ENCODE measurements at places on chromosomes 7 and 10.

- DNase-seq, result no peak
These were observed 16.4 kb upstream of the PDZD8 start for GRCh38 chr10:117391436-117392205.

DNA sequence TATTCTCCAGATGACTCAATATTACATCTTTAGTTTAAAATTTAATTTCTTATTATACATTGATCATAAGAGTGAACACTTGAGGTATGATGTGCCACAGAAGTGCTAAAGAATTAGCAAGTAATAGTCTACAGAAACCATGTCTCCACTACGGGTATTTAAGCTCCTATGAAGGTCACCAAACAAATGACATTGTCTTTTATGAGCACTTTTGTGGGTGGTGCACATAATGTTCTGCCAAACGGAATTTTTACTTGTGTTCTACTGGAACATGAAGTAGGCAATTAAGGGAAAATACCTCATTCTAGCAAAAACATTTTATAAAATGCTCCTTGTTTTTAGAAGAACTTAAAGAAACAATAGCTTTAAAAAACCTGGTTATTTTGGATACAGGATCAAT lies 27.4 kb upstream of the CUBN start:
- DNase-seq, result no peak

DNA sequence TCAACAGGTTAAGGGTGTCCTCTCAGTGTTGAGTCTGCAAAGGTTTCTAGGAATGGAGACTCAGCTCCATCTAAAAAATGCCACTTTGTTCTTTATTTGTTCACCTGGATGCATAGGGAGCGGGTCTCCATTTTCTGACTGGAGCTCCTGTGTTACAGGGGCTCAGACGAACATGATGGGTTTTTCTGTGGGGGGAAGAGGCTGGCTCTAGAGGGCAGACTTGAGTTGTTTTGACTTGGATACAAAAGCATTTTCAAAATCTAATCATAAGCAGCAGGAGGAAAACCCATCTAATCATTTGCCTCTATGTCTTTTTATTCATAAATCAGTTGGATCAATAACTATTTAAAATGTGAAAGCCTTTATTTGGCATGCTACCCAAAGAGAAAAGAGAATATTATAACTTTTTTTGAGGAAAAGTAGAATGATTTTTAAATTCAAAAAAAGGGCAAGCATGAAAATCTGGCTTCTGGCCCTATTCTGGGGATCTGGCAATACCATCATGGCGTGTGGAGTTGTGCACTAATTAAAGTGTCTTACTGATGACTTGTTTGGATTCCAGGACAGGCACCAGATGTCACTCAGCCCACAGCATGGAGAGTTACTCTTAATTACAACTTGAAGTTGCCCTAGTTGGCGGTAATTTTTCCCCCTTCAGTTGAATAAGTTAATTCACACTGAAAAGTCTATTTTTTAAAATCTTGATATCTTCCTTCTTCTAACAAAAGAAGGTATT lies 594.9 kb downstream of the REEP3 start:
- no peak for DNase-seq

GRCh38 chr7:37105762-37106161 lies 342.9 kb downstream of the ELMO1 start:
- no peak for DNase-seq

- DNase-seq, result no peak
These were observed 47.3 kb downstream of the CDCA7L start for GRCh38 chr7:21898265-21898930.

GRCh38 chr10:59279991-59280505 lies 82.3 kb downstream of the FAM13C start:
- no peak for DNase-seq

- no peak for DNase-seq
These were observed 93.7 kb downstream of the DGKI start for GRCh38 chr7:137753067-137753466.

- no peak for DNase-seq
These were observed 7.4 kb upstream of the CYCS start for GRCh38 chr7:25132430-25132829.

- no peak for DNase-seq
These were observed 51.3 kb upstream of the NFE2L3 start for GRCh38 chr7:26100406-26101339.

DNA sequence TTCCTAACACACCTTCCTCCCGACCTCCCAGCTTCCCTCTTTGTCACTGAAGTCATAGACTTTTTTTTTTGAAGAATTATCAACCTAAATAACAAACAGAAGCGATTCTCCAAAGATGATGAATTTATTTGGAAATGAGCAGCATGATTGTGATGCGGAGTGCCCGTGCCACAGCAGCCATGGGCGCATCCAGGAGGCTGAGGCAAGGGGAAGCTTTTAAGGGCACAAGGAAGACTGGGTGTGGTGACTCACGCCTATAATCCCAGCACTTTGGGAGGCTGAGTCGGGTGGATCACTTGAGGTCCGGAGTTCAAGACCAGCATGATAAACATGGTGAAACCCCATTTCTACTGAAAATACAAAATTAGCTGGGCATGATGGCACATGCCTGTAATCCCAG lies 16.2 kb upstream of the GIMAP8 start:
- DNase-seq, result no peak

- DNase-seq, result no peak
These were observed 44.8 kb upstream of the ORC5 start for GRCh38 chr7:104252409-104253134.

- DNase-seq, result no peak
These were observed 303.5 kb downstream of the BBS9 start for GRCh38 chr7:33432821-33433220.

- DNase-seq, result no peak
These were observed 613 bp downstream of the MAPK8 start for GRCh38 chr10:48306870-48307710.

GRCh38 chr7:40520986-40521738 lies 386.4 kb downstream of the SUGCT start:
- DNase-seq, result no peak

GRCh38 chr7:5296015-5296610 lies 13.4 kb downstream of the SLC29A4 start:
- DNase-seq, result no peak

DNA sequence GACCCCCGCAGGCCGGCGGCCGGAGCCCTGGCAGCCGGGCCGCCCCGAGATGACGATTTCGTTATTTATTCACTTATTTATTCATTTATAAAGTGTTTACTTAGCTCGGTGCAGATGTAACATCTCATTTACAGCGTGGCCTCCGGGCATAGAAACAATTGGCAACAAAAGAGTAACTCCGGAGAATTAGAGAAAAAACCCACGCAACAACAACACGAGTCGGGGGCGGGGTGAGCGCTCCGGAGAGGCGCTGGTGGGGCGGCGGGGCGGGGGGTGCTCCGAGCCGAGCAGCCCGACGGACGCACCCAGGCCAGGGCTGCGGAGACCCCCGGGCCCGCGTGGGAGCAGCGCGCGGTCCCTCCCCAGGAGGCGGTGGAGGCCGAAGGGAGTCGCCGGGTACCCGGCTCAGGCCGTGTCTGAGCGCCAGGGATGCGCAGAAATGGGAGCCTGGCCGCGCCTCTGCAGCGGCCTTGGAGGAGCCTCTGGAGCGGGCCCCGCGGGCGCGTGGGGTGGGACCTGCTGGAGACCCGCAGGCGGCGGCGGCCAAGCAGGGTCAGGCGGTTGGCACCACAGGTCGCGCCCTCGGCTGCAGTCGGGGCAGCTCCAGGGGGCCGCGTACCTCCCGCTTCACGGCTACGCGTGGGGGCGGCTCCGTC lies 14.3 kb downstream of the UNCX start:
- no peak for DNase-seq

GRCh38 chr7:50805447-50806125 lies 22.9 kb upstream of the GRB10 start:
- DNase-seq, result no peak

DNA sequence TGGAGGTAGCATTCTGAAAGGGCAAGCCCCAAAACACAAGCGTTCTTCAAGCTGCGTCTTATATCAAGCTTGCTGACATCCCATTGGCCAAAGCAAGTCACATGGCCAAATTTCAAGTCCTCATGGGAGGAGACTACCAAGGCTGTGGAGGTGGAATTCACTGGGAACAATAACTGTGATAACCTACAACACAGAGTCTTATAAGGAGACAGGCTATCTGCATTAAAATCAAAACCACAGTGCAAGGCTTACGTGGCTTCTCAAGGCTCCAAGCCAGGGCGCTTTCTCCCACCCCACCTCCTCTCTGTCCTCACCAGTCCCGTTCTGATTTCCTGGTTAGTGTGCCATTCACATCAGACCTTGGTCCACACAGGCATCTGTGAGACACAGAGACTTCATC lies 39.4 kb downstream of the ADRB1 start:
- no peak for DNase-seq

DNA sequence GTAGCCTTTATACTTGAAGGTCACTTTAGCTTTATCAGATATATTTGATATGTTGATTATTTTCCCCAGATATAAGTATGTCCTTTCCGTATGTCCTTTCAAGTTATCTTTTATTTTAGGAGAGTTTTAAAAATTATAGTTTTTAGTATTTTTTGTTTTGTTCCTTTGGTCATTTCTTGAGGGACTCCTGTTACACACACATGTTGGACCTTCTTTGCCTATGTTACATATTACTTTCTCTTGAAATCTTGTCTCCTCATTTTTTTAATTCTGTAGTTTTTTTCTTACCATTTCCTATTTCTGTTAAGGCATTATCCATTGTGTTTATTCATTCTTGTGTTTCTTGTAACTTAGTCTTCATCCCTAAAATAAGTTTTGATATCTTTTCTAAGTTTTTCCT lies 23.9 kb downstream of the GLCCI1 start:
- DNase-seq, result no peak

GRCh38 chr7:1425292-1426136 lies 33.8 kb downstream of the MICALL2 start:
- no peak for DNase-seq

GRCh38 chr7:1945558-1945957 lies 275.5 kb downstream of the ELFN1 start:
- peak; percentile 66 for DNase-seq

DNA sequence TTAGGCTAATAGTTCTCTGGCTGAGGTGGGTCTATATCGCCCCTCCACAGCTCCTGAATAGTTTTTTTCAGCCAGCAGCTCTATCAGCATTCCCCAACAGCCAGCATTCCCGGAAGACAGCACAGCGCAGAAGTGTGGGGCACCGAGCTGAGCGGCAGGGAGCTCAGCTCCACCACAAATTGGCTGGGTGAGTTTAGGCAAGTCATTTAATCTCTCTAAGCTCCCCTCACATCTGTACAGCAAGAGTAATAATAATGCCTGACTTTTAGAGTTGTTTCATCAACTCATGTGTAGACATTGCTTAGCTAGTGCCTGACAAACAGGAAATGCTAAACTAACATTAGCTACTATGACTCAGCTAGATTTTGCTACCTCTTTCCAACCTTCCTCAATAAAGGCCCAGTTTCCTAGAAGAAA lies 247.9 kb upstream of the PTN start:
- no peak for DNase-seq

GRCh38 chr7:32116436-32116835 lies 46.2 kb upstream of the PDE1C start:
- no peak for DNase-seq

GRCh38 chr10:31642281-31642680 lies 286.4 kb downstream of the ARHGAP12 start:
- no peak for DNase-seq

DNA sequence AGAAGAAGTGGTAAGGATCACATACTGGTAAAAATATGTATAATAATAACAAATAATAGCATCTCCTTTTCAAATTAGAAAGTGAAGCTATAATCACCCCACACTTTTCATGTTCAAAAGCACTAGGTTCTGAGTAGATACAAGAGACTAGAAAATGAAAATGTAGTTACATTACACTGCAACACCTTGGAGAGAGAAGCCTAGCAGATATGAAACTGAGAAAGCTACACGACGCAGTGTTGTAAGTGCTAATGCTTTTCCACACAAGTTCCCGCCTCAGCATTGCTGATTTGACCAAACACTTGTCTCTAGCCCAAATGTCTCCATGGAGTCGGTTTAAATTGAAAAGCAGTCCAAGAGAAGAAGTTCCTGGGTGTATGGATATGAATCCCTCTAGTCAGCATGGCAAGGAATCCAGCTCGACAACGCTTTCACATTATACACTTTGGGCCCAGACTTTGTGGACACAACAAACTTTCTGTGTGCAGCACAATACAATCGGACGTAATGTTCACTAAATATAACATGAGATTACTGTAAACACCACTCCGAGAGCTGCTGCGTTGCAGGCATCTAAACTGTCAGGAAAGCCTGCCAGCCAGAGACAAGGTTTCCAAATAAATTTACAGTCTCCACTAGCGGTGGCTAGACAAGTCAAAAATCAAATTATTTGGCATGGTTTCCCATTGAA lies 1.7 kb downstream of the PDE1C start:
- no peak for DNase-seq

GRCh38 chr7:28858206-28858605 lies 99.9 kb downstream of the TRIL start:
- DNase-seq, result no peak

DNA sequence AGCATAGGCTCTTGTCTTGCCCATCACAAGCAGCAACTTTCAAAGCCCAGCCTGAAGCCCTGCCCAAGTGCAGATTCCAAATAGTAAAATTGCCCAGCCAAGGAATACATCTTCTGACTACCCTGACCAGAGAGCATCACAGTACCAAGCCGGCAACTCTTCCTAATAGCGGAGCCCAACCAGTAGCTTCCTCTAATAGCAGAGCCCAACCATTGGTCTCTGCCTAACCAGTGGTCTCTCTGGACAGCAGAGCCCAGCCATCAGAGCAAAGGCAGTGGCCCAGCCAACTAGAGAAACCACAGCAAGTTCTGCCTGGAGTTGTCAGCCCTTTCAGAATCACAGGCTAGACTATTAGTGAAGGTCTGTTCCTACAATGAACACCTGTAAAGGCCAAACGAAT lies 285.6 kb downstream of the HGF start:
- DNase-seq, result peak; percentile 86

DNA sequence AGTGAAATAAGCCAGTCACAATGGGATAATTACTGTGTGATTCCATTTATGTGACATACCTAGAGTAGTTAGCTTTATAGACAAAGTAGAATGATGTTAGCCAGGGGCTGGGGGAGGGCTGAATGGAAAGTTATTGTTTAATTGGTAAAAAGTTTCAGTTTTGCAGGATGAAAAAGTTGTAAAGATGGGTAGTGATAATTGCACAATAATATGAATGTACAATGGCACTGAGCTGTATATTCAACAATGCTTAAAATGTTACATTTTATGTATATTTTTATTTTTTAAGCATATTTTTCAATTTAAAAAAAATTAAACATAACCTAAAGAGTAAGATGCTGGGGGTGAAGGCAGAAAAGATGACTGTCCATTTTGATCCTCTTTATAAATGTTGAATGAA lies 216.1 kb upstream of the KAT6B start:
- no peak for DNase-seq

DNA sequence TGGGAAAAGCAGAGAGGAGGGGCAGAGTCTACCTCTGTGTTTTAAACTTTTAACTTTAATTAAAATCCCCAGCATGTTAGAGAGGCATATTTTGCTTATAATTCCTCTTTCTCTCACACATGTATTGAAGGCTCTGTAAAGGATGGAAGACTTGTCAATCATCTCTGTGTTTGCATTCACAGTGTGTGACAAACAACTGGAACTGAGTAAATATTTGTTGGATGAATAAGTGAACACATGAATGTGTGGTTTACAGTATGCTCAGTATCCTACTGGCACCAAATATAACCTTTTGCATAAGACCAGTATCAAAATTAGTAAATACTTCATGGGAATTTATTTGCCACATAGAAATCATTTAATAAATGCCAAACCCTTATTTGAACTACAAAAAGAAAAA lies 829.0 kb downstream of the GRID1 start:
- DNase-seq, result no peak

Data from posterior vena cava (tissue), 2 donors.